Esophagus squamous epithelium (tissue), 5 donors: ENCODE measurements at places on chromosomes 4 and X.

DNA sequence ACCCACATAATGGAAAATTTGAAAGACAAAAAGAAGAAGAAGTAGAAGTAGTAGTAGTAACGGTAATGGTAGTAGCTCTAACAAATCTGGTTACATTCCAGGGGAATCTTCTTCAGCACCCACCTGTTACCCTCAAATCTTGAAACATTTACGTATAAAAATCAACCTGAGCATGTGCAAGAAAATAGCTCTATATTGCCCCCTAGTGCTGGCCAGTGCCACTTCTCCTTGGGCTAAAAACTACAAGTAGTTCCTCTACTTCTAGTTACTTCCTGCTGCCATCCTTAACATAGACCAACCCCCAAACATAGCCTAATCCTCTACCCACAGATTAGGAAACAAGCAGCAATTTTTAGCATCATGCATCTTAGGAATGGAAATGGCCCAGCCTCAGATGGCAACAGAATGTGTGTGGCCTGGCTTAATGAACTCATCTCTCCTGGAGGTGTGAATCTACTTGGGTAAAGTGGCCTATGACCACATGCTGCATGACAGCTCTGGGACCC is 3.1 kb downstream of the PDGFC start:
- no peak for DNase-seq

GRCh38 chr4:74665346-74665745 is 129.0 kb downstream of the BTC start:
- DNase-seq, result no peak

GRCh38 chr4:189084671-189085070 is 856.0 kb upstream of the FRG1 start:
- no peak for DNase-seq

- DNase-seq, result no peak
These were observed 878.3 kb downstream of the FSTL5 start for GRCh38 chr4:161285461-161285860.

DNA sequence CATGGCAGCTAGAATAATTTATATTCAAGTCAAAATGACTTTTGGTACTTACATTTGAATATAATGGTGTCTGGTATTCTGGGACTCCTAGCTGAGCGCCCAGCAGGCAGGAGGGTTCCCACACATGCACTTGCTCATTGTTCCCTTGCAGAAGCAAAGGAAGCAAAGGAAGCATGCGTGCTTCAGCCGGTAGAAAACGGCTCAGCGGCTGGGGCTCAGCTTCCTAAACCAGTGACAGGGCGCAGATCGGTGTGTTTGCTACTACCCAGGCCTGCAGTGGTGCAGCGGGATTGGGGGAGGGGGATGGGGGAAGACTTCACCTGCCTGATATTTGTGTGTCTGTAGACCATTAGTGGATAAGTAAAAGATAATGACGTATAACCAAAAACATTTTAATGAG is 978.3 kb upstream of the TENM3 start:
- DNase-seq, result no peak

GRCh38 chrX:37314531-37314930 is 34.6 kb upstream of the PRRG1 start:
- no peak for DNase-seq
